NCI-H1417 (cell line): ENCODE measurements at places on chromosomes 1 and 21.

DNA sequence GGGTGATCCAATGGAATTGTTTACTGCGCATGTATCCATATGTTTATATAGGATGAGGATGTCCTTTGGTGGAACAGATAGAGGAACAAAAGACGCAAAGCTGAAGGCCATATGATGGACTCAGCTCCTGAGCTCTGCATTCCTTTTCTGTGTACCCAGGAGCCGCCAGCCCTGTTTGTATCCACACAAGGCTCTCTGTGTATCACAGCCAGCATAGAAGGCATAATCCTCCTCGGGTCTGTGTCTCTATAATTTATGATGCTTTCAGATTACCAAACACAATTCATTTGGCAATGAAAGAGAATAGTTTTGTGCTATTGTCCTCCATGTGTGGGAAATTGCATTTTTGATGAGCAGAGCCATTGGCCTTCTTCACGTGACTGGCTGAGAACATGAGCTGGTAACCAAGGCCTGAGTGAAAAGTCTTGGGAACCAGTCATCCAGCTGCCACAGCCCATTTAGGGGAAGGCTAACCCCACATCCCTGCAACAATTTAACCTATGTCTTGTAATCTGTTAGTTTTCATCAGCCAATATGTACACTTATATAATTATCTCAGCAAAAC, 119.2 kb downstream of the PBX1 start:
- no peak for DNase-seq

GRCh38 chr1:32729254-32730046, 26.9 kb upstream of the SYNC start:
- DNase-seq, result no peak

DNA sequence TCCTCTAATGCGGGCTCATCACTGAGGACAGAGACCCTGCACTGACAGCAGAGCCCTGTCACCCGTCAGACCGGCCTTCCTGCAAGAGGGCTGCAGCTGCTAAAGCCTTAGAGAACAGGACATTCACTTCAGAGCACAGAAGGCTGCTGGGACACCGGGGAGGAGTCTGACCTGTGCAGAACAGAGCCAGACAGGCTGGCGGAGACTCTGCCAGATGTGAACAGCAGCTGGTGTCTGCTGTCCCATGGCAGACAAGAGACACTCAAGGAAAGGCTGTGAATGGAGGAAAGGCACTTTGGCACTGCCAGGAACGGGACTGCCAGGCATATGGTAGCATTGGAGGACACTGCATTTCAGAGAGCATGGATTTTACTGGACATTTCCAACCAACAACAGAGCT, 21.4 kb downstream of the MRAP start:
- DNase-seq, result no peak

GRCh38 chr1:10901891-10902805, 105.7 kb upstream of the CASZ1 start:
- DNase-seq, result no peak

DNA sequence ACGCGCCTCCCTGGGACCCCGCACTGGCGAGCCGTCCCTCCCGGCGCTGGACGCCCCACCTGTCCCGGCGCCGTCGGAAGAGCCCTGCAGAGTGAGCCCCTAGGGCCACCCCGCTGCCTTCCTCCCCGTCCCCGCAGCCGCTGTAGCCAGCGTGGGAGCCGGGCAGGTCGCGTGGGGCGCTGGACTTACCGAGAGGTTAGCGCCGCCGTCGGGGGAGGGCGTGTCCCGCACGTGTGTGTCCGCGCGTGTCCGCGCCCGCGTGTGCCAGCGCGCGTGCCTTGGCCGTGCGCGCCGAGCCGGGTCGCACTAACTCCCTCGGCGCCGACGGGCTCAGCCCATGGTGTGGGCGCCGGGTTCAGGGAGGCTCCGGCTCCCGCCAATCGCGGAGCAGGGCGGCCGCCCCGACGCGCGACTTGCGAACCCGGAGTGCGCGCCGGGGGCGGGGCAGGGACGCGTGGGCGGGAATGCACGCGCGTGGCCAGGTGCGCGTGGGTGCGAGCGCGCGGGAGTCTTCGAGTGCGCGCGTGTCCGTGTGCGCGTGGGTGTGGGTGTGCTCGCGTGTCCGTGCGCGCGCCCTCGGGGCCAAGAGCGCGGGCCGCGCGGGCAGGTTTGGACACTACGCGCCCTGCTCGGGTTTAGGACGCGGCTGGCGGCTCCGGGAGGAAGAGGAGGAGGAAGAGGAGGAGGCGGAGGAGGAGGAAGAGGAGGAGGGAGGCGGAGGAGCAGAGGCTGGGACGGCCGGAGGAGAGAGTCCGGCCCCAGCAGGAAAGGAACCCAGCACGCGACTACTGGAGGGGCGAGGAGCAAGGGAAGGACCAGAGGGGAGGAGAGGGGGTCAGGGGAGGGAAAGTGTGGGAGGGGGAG, 145.2 kb upstream of the ETS2 start:
- DNase-seq, result no peak
